Activated CD4-positive, alpha-beta T cell treated with anti-CD3 and anti-CD28 coated beads, Interleukin-2, amount 50 U/mL, for 48 hours (primary cell): ENCODE measurements at places on chromosomes 12 and 14.
A peak's percentile ranks its signal among the peaks of the same experiment; 100 is the strongest.

DNA sequence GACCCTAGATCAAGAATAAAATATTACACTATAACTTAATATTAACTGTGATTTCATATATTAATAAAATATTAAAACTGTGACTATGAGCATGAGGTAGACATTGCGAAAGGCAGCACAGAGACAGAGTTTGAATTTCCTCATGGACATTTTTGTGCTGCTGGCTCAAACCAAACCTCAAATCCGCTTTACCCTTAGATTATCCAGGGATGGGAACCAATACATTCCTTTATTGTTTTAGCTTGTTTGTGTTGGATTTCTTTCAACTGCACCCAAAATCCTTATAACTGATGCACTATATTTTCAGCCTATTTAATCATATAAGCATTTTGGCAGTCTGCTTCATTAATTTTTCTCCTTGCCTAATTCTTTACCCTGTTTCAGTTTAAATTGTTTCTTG lies 436.7 kb downstream of the ATP23 start:
- no peak for DNase-seq

DNA sequence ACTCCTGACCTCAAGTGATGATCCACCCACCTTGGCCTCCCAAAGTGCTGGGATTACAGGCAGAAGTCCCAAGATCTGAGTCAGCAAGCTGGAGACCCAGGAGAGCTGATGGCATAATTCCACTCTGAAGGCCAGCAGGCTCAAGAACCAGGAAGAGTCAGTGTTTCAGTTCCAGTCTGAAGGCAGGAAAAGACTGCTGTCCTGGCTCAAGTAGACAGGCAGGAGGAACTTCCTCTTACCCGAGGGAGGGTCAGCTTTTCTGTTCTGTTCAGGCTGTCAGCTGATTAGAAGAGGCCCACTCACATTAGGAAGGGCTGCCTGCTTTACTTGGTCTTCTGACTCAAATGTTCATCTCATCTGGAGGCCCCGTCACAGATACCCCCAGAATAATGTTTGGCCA lies 206.0 kb upstream of the MYL2 start:
- no peak for DNase-seq

GRCh38 chr12:116759783-116760621 lies 21.9 kb downstream of the RNFT2 start:
- DNase-seq: peak; percentile 37

GRCh38 chr12:85072826-85073225 lies 36.7 kb downstream of the LRRIQ1 start:
- DNase-seq: no peak

DNA sequence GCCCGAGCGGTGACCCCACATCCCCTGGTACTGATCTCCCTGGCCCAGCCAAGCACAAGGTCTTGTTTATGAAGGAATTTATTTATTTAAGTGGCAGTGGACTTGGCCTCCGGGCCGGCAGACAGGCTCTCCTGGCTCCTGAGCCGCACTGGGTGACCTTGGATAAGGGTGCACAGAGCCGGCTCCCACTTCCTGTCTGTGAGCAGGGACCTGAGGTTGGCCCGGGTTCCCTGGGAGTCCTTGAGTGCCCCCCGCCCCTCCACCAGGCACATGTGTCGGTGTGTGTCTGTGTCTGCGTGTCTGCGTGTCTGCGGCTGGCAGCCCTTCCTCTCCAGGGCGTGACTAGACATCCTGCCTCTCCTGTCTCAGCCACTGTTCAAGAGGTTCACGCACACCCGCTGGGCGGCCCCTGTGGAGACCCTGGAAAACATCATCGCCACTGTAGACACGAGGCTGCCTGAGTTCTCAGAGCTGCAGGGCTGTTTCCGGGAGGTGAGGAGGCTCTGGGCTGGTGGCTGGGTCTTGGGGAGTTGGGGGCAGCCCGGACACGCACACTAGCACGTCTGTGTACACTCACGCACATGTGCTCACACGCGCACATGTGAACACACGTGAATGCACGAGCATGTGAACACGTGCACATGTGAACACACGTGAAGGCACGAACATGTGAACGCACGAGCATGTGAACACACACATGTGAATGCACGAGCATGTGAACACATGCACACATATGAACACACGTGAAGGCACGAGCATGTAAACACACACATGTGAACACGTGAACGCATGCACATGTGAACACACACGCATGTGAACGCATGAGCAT lies 9.3 kb downstream of the TNFAIP2 start:
- no peak for DNase-seq

DNA sequence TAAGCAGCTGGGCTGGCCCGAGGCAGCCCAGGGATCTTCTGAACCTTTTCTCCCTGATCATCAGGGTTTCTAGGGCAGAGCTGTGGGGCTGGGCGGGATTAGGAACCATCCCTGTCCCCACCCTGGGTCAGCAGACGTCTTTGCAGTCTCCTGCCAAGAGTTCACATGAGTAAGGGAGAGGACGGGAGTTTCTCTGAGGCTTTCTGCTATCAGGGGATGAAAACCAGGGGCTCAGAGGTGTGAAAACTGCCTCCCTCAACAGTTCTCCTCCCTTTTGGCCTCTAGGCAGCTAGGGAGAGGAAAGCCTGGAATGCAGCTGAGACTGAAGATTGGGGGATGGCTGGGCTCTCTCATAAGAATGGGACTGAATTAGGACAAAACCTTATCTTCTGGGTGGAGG lies 7.9 kb downstream of the ZNF385A start:
- DNase-seq: no peak

GRCh38 chr12:111766608-111767361 lies at the start of gene ALDH2:
Gene ALDH2 (plus strand): TSS chr12:111766933. CDS start chr12:111766983, 50 bp downstream.
- DNase-seq: peak; percentile 35

GRCh38 chr14:54356172-54356571 lies 40.6 kb upstream of the CDKN3 start:
- no peak for DNase-seq

GRCh38 chr12:59321278-59321677 lies 274.6 kb upstream of the SLC16A7 start:
- DNase-seq: no peak

DNA sequence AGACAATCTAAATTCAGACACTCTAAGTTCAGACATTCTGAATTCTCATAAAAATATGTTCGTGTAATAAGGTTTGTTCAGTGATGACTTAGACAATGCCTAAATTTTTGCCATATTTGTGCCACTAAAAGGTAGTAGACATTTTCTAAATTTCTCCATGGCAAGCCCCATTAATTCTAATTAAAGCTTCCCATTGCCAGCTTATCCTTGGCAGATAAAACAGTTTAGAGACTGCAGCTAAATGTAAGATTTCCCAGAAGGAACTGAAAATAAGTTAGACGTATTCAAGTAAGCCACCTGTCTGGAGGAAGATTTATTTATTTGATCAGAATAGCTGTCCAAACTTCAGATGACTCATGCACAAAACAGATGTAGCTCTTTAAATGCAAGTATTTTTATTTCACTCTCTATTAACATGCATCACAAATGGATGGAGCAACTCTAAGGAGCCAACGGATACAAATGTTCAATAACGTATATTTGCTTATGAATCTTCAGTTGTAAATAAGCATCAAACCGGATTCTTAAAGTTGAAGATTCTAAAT lies 130.4 kb downstream of the SLC2A13 start:
- DNase-seq: no peak

- DNase-seq: no peak
Measured at GRCh38 chr14:79542121-79542520, 669.2 kb downstream of the DIO2 start.

GRCh38 chr14:70706177-70706576 lies 64.5 kb downstream of the TTC9 start:
- DNase-seq: no peak

- DNase-seq: no peak
Measured at GRCh38 chr14:36065831-36066230, 110.7 kb downstream of the PTCSC3 start.
